ENCODE measurements at places on chromosomes 1 and 21.

- no peak for DNase-seq
Observed at GRCh38 chr1:11546456-11546855, 67.5 kb downstream of the DISP3 start.

GRCh38 chr1:168112673-168113305, 23.9 kb downstream of the GPR161 start:
- DNase-seq = peak; percentile 12

GRCh38 chr1:110672753-110673108, 2.0 kb downstream of the KCNA3 start:
- DNase-seq = peak; percentile 34

DNA sequence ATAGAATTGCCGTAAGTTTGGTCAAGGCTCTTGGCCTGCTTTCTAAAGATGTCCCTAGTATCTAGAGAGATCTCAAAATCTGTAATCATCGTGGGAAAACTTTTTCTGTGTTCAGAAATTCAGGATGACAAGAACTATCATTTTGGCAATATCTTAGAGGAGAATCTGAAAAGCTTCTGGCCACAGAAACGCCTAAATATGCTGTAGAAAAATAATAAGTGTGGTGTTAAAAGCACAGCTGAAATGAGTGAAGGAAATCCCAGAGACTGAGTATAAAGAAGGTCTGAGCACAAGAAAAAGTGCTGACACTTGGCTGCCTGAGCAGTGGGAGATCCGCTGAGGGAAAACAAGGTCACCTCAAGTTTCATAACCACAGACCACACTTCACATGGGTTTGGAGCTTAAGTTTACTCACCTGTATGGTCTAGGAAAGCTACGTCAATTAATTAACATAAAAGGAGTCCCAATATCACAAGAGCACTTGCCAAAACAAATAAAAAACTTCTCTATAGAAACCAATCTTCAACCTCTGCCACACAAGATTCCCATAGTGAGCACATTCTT, 235.2 kb upstream of the IRF2BP2 start:
- DNase-seq = no peak

DNA sequence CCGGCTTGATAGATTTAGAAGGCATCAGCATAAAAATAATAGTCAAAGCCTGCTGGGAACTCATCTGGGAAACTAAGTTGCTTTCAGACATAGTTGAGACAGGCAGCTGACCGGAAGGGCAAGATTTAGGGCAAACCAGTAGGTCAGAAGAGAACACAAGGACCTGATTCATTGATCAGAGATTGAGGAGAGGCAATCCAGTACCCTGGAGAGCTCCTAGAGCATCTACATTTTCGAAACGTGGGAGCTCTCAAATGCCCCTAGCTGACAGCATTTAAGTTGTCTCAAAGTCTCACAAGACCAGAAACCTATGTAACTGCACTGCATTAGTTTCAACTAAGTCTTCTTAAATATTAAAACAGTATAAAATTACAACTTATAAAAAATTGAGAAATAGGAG, 22.9 kb upstream of the MTF2 start:
- DNase-seq = no peak

GRCh38 chr1:163029901-163030300, 39.3 kb upstream of the RGS4 start:
- DNase-seq = no peak

- DNase-seq = no peak
Observed at GRCh38 chr1:221078260-221078965, 199.2 kb downstream of the HLX start.

DNA sequence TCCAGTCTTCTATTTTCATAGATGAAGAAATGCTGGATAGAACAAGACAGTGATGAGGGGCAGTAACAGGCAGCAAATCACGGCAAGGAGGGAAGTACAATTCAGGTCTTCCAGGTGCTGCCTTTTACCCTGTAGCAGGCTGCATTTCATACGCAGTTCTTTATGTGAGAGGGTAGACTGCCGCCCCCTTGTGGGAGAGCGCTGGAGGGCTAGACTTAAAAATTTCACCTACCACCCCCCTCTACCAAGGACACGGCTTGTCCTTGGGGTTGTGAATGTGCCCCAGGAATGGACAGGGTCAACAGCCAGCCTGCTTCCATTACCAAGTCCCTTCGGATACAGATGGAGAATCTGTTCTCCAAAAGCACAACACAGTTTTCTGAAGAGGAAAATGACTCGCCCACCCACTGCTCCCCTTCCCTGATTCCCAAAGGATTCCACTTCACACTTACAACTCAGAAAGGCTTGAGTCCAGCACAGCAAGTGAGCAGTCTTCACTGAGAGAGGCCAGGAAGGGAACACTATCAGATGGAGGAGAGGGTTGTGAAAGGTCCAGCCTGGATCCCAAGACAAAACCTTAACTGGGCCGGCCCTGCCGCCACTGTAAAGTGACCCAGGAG, 7.4 kb downstream of the WDR77 start:
- no peak for DNase-seq

GRCh38 chr1:162314206-162314605, 62.4 kb downstream of the SPATA46 start:
- DNase-seq = no peak

GRCh38 chr1:165287781-165288180, 68.7 kb downstream of the LMX1A start:
- DNase-seq = no peak

DNA sequence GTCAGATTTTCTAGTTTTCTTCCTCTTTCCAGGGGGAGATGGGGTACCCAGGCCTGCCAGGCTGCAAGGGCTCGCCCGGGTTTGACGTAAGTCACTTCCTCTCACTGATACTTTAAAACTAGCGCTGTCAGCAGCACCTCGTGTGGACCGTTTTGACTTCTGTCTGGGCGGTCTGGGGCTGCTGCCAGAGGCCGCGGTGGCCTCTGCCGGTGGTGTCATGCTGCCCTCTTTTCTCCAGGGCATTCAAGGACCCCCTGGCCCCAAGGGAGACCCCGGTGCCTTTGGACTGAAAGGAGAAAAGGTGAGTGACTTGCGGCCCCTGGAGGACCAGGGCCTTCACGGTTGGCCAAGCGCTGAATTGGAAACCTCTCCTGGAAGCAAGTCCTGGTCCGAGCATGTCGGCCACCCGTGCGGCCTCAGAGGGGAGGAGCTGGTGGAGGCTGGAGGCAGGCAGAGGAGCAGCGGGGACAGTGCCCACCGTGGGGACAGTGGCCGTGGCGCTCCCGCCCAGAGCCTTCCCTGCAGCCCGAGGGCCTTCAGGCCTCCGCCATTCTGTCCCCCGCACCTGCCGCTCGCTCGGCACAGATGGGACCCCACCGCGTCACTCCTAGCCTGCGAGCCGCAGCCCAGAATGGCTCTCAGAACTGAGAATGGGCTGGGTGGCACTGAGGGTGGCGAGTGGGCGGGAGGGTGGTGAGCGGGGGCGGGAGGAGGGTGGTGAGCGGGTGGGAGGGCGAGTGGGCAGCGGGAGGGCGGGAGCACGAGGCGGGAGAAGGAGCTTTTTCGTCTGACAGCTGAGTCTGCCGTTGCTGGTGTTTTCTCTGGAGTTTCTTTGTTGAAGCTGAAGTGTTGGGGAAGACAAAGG, 9.4 kb downstream of the COL6A1 start:
- DNase-seq = no peak

GRCh38 chr1:55774446-55774845, 559.3 kb upstream of the USP24 start:
- DNase-seq = no peak
